ENCODE measurements at places on chromosomes 16 and 17.

GRCh38 chr17:5745111-5745813 is 161.0 kb upstream of the NLRP1 start:
- no peak for DNase-seq

- DNase-seq, result no peak
Measured at GRCh38 chr17:298791-299450, 53.7 kb downstream of the RPH3AL start.

GRCh38 chr17:82064433-82065192 is 991 bp downstream of the DUS1L start:
- no peak for DNase-seq

DNA sequence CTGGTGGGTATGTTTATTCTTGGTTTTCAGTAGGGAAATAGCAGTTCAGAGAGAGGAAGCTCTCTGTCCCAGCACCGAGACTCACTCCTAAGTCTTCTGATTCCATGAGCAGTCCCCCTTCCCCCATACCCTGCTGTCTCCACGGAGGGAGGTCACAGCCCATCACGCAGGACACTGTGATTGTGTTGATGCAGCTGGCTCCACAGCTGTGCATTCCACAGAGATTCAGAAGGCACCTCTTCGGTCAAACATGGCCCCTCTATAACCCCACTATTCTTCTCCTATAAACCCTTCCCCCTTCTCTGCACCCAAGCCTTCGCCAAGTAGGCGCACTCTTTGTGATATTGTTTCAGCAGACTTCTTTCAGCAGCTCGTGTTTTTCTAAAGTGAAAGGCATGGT is 104.3 kb upstream of the HLF start:
- DNase-seq, result no peak

DNA sequence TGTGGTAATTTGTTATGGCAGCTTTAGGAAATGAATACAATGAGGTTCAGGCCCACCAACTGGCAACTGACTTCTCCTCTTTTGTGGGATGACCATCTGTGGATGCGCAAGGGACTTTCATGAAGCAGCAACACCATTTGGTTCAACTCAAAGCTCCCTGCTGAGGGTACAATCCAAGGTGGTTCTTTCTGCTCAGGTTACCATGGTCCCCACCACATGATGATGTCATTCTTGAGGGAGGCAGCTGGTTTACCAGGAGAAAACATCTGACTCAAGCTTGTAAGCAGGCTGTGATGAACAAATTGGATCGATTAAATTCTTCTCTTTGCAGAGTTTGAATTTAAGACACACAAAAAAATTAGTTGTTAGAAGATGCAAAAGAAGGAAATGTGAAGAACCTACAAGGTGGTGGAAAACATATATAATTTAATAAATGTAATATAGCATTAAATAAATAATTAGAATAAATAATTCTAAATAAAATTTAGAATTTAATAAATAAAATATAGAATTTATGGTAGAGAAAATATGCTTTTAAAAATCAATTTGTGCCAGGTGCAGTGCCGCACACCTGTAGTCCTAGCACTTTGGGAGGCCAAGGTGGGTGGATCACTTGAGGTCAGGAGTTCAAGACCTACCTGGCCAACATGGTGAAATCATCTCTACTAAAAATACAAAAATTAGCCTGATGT is 67.6 kb upstream of the ANKFN1 start:
- DNase-seq, result no peak

DNA sequence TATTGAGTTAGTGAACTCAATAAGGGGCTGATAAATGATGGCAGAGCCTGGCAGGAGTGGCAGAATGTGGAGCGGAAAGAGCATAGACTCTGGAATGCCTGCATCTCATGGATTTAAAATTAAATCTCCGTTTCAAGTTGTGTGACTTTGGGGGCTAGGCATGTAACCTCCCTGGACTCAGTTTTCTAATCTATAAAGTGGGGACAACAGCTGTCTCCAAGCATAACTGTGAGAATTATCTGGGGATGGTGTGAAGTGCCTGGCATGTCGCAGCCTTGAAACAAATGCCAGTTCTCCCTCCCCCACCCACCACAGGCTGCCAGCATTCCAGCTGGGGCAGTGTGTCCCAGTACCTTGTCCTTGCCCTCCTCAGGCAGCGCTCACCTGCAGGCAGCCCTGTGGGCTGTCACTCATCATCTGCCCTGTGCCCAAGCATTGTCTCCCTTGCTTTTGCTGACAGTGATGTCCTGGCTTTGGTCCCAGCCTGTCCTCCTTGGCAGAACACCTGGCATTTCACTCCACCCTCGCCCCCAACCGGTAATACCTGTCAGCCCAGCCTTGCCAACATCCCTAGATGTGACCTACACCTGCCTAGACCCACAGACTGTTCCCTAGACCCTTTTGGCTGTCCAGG is 129.6 kb downstream of the MRM1 start:
- no peak for DNase-seq

DNA sequence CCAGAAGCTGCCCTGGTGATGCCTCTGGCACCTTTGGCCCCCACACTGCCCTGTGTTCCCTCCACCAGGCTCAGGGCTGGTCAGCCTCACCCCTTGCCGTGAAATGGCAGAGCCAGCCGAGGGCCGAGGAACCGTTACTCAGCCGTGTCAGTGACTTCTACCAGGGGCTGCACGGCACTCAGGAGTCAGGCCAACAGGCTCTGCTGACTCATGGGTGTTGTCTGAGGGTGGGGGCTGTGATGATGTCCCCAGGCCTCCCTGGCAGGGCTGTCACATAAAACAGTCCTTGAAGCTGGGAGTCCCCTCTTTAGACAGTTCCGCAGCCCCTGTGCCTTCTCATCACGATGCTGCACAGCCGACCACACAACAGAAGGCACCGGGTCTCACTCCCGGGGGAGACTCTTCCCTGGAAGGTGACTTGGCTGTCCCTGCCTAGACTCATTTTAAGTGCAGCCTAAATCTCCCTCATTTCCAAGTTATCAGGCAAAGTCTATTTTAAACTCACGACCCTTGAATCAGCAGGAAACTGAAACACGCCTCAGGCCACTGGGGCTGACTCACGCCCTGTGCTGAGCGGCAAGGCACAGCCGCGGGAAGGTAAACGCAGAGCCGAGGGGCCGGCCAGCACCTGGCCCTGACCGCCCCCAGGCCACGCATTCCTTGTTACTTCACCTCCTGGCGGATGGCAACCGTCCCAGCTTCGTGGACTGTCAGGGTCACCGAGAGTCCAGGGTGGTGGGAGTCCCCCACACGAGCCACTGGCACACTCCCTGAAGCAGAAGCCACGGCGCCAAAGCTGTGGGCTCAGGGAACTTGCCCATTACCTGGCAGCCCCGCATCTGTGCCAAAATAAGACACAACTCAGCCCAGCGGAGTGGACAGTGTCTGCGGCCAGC is 102.6 kb downstream of the ZNF778 start:
- no peak for DNase-seq

- no peak for DNase-seq
Measured at GRCh38 chr16:82509691-82510430, 116.9 kb upstream of the CDH13 start.

DNA sequence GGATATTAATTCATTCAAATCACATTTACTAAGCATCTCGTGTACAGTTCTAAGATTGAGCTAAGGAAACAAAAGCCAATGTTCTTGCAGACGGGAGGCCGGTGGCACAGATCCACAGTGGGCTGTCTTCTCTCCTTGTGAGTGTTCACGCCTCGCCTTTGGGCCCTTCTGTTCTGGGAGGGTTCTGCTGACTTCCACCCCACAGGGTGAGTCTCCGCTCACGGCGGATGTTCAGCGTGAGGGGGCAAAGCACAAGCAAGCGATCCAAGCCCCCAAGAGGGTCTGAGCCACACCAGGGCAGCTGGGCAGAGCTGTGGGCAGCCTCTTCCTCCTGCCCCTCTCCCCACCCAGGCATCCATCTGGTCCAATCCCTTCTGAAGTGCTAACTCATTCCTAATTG is 84.3 kb upstream of the DOC2B start:
- DNase-seq, result no peak

- no peak for DNase-seq
Measured at GRCh38 chr17:68356949-68357455, 65.7 kb downstream of the ARSG start.

- no peak for DNase-seq
Measured at GRCh38 chr16:15571557-15571956, 71.4 kb downstream of the MARF1 start.

DNA sequence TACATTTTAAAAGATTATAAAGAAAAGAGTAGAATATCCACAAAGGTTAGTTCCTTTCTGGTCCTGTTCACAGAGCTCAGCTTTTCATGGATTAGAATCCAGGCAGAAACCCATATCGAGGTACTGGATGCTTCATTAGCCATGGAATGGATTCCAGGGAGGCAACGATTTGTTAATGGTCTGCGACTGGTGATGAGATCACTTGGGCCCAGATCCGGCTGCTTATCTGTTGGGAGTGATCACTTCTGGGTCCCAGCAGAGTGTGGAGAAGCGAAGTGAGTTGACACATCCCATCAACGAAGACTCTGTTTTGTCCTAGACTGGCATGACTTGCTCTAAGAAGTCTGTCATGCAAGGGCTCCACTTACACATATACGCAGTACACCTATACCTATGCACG is 165.8 kb downstream of the MAF start:
- DNase-seq, result no peak

DNA sequence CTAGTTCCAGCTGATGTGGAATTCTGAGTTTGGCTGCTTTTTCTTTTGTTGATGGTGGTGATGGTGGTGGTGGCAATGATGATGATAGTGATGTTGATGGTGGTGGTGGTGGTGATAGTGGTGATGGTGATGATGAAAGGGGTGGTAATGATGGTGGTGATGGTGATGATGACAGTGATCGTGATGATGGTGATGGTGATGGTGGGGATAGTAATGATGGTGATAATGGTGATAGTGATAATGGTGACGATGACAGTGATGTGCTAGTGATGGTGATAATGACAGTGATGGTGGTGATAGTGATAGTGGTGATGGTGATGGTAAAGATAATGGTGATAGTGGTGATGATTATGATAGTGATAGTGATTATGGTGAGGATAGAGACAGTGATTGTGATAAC is 61.5 kb downstream of the BMERB1 start:
- no peak for DNase-seq

DNA sequence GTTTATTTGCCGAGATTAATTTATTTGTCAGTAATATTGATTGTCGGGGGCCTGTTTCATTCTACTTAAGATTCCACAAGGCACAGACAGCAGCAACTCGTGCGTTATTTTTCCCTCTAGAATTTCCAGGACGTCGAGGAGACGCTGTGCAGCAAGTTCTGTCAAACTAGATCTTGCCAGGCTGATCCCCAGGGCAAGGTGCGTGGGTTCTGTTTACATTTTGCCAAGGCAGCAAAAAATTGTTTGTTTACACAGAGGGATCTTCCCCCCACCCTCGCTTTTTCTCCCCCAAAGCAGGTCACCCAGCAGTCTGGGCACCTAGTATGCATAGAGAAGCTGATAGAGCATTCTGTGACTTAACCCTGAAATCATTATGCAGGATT is 111.4 kb downstream of the IRX3 start:
- no peak for DNase-seq
